Myocyte (in vitro differentiated cells): ENCODE measurements at places on chromosomes 5 and 9.
A peak's percentile ranks its signal among the peaks of the same experiment; 100 is the strongest.

DNA sequence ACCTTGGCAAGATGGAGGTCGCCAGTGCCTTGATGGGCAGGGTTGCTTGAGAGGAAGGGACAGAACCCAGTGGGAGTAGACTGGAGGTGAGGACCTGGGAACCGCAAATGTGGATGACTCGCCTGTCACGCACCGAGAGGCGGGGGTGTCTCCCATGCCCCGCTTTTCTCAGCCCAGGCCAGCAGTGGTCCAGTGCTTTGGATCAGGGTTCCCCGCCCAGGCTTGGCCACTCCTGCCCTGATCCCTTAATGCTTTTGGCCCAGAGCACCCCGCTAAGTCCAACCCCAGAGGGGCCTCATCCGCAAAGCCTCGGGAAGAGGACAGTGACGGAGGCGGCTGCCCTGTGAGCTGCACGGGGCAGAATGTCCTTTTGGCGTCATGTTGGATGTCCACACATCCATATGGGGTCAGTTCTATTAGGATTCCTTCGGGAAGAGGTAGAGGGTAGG lies 2.4 kb downstream of the MRPS2 start:
- DNase-seq, result no peak

- DNase-seq, result no peak
Measured at GRCh38 chr5:59637884-59638580, 255.5 kb downstream of the PDE4D start.

GRCh38 chr9:129640086-129640870 lies 1.7 kb downstream of the ASB6 start:
- DNase-seq, result no peak

GRCh38 chr5:14109041-14109747 lies 33.9 kb upstream of the TRIO start:
- no peak for DNase-seq

GRCh38 chr5:32707418-32707997 lies 3.6 kb upstream of the NPR3 start:
- DNase-seq, result peak; percentile 53

DNA sequence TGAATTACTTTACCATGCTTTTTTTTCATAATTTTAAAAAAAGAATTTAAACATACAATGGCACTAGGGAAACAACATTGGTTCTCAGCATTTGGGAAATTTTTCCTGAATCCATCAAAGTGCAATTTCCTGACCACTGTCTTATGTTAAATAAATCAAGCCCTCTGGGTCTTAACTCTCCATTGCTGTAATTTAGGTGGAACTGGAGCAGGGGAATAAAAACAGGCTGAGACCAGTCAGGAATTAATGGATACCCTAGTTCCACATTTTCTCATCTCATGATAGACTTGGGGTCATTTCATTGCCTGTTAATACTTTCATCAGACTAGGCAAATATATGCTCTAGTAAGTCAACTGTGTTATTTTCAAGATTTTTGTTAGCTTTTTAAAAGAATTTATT lies 103.1 kb downstream of the FBN2 start:
- no peak for DNase-seq

DNA sequence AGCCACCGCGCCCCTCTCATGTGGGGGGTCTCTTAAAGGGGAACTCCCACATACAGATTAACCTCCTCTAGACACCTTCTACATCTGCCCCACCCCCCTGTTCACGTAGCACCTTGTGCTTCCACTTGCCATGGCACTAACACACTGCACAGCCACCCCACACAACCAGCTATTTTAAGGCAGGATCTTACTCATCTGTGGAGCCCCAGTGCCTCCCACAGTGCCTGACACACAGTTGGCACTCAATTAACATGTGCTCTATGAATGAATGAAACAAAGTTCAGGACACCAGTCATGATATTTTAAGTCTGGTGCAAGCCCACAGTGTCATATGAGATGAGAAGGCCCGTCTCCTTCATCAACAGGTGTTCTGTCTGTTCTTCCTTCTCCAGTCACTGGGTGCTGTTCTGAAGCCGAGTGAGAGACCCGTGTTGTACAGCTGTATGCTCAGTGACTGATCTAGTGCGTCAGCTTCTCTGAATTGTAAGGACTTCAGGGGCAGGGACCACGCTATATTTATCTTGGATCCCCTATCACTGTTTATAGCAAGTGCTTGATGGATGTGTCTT lies 149.1 kb downstream of the TLE1 start:
- peak; percentile 54 for DNase-seq

GRCh38 chr5:60365001-60365400 lies 335.0 kb downstream of the DEPDC1B start:
- DNase-seq, result no peak

DNA sequence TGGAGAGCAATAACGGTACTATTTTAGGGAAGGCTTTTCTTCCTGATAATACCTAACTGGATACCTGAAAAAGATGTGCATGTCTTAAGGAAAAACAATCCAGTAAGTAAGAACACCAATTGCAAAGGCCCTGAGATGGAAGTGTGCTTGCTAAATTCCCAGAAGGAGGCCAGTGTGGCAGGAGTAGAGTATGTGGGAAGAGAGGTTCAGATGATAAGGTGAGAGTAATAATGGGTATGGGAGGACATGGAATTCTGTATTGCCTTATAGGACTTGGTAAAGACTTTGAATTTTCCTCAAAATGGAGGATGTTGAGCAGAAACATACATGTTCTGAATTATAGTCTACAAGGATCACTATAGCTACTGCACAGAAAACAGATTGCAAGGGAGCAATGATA lies 89.3 kb downstream of the COMMD10 start:
- DNase-seq, result no peak

DNA sequence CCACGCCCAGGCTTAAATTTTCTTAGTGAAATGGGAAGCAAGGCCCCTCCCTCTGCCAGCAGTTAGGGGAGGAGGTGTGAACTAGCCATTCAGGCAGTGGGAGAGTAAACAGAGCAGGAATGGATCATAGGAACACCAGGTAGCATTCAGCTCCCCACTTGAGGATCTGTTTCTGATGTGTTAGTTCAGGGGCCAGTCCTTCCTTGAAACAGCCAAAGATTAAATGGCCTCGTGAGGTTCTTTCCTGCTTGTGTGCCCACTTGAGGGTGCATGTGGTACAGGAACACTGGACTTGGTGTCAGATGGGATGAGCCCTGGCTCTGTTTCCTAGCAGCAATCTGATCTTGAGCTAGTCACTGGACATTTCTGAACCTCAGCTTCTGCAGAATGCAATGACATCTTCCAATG lies 21.2 kb downstream of the FAXDC2 start:
- DNase-seq, result peak; percentile 70

DNA sequence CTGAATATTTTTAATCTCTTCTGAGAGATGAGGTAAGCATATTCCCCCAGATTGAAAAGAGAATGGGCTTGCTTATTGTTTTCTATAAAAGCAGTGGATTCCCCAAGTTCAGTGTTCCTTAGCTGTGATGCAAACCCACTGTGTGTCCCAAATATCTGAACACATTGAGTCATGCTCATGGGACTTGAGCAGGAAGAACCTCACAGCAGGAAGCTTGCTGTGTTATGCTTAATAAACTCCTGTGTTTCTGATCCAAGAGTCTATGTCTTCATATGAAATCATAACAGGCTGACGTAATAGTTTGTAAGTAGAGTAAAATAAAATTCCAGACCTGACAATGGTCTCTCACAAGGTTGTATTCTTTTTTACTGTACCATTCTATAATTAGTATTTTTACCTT lies 24.8 kb upstream of the LOX start:
- no peak for DNase-seq

- peak; percentile 99 for DNase-seq
Measured at GRCh38 chr5:140251527-140251973, 51.4 kb downstream of the PFDN1 start.

DNA sequence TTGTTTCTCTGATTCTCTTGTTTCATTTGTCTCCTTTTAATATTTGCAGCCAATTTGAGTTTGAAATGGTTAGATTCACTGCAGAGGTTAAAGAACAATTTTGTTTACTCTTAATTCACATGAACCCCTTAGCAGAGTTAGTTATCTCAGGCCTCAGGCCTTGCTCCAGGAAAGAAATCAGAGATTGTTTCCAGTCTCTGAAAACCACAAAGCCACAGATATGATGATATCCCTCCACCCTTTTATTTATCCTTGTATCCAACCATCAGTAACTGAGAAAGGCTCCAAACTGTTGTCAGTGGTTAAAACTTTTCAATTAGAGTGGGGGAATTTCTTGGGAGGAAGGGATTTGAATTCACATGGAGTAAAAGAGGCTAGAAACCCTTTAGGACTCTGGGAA lies 406.0 kb upstream of the DMAC1 start:
- no peak for DNase-seq

DNA sequence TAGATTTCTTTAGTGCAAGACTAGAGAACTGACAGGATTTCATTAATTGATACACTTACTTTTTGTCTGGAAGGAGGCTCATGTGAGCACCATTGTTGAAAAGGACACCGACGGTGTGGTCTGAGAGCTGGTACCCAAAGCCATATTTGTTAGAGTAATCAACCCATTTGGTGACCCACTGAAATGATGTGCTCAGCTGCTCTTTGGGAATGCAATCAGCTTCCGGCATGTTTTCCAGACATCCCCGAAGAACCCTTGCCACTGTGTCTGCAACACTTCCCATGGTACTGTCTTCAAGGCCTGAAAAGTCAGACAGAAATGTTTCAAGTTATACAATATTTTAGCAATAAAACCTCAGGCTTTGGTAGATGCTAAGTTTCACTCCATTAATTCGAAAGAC lies 4.4 kb downstream of the PLK2 start:
- peak; percentile 38 for DNase-seq

GRCh38 chr5:38527475-38527874 lies 29.0 kb downstream of the LIFR start:
- no peak for DNase-seq

DNA sequence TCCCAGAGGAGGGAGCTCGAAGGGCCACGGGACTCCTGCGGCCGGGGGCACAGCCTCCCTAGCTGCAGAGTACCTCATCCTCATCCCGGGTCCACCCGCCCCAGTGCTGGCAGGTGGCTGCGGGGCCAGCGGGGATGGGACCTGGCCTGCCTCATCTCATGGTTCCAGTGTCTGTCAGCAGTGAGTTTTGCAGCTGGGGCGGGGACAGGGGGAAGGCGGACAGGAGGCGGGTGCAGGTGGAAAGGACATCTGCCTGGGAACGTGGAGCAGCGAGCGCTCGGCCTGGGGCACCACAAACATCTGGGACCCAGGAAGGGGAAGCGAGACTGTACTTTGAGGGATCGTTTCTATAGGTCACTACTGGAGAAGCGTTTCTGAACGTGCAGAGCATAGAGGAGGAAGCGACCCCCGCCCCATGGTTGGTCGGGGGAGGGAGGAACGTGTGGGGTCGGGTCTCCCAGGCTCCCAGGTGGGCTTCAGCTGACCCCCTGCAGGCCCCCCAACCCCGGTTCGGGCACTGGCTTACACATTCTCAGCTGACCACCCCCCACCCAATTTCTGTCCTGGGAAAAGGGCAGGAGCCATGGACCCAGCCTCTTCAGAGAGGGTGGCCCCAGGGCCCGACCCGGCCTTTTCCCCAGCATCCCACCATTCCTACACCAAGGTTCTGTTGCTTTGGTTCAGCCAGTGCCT lies 56.5 kb upstream of the NOTCH1 start:
- DNase-seq, result no peak

- DNase-seq, result no peak
Measured at GRCh38 chr5:2588850-2589501, 162.5 kb downstream of the IRX2 start.

DNA sequence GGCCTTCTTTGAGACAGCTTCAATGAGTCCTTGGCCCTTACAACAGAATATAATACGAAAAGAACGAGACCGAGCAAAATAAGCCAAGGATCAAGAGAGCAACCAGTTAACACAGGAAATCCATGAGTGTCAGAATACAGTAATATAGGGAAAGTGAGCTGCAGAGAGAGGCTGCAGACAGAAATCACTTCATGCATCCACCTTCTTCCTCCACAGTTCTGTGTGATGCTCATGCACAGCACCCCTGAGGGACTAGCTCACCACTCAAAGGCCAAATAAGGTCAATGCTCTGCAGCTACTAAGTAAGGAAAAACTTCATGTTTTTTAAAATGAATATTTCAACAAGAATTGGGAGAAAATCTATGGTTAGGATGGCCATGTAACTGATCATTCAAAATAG lies 257.1 kb downstream of the MCTP1 start:
- DNase-seq, result no peak

GRCh38 chr9:109496218-109496617 lies 1.9 kb downstream of the PTPN3 start:
- DNase-seq, result no peak
